CD14-positive monocyte (primary cell): ENCODE measurements at places on chromosomes 4 and X.
A peak's percentile ranks its signal among the peaks of the same experiment; 100 is the strongest.

GRCh38 chr4:10066206-10066605 lies 44.9 kb upstream of the SLC2A9 start:
- no peak for DNase-seq

DNA sequence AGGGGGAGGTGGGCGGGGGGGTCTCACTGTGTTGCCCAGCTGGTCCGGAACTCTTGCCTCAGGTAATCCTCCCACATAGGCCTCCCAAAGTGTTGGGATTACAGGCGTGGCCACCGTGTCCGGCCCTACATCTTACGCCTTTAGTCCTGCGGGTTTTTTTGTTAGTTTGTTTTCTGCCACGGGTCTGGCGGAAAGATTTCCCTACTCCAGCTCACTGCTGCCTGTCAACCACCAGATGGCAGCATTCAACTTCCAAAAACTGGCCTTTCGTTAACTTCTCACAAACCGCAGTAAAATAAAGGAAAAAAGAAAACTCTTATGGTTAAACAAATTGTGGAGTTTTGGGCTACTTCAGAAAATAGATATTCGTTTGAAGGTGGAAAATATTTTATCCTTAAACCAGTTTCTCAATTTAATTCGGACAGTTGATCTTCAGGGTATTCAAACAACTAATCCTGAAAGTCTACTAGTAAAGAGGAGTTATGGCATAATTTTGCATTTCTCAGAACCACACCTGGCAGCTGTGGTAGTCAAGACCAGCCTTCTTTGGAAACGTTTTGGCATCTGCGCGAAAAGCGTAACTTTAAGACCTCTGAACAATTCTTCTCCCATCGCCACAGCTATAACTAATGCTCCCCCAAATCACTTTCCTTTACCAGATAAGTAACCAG lies 41.1 kb downstream of the LUZP4 start:
- peak; percentile 41 for DNase-seq

- DNase-seq: no peak
Measured at GRCh38 chr4:82381661-82382296, 8.0 kb upstream of the HNRNPD start.

DNA sequence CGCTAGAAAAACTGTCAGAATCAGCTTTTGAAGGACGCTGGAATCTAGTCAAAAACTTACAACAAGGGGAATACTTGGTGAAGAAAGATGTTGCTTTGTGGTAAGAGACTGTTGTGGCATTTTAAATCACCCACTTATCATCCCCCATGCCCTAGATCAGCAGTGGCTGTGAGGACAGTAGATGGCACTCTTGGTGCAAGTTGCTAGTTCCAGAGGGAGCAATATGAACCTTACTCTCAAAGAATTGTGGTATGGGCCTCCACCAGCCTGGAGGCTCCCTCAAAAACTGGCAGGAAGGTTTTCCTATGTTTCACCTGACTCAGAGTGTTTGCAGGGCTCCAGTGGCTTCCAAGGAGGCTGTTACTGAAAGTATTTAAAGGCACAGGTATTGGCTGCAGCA lies 37.7 kb upstream of the SLC16A2 start:
- DNase-seq: no peak

GRCh38 chrX:47579537-47579936 lies 2.7 kb upstream of the TIMP1 start:
- peak; percentile 88 for DNase-seq

DNA sequence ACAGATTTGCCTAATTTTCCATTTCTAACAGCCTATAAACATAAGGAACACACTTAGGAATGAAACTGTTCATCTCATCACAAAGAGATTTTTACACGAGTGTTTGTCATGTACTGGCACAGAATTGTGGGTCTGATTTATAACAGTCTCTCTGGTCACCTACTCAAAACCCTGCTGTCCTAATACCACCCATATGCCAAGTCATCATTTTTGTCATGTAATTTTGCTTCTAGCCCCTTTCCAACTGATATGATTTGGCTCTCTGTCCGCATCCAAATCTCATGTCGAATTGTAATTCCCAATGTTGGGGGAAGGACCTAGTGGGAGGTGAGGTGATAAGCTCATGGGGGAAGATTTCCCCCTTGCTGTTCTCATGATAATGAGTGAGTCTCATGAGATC lies 284.1 kb upstream of the SLITRK2 start:
- DNase-seq: no peak

DNA sequence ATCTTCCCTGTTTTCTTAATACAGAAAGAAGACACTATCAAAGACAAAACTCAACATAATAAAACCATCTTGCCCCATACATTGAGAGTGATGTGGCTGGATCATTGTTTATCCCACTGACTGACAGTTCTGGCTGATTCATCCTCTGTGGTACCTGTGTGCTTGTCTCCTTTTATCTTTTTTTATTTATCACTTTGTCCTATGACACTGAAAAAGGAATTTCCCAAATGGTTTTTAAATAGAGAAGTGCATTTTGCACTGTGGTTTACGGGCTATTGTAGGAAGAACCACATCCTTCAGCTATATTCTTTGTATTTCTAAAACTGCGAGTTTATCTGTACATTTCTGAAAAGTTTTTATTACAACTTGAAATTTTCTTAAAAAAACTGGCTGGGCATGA lies 15.0 kb downstream of the TTC29 start:
- no peak for DNase-seq

GRCh38 chrX:31656013-31656412 lies 584.2 kb upstream of the FTHL17 start:
- no peak for DNase-seq

DNA sequence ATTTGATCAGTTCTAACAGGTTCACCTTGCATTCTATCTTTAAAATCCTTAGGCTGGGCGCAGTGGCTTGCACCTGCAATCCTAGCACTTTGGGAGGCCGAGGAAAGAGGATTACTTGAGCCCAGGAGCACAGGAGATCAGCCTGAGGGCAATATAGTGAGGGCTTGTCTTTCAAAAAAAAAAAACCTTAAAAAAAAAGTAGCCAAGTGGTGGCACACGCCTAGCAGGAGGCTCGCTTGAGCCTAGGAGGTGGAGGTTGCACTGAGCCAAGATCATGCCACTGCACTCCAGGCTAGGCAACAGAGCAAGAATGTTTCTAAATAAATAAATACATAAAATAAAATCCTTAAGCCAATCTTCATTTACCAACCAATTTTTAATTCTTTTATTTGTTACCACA lies 75.6 kb downstream of the PRSS12 start:
- DNase-seq: no peak

DNA sequence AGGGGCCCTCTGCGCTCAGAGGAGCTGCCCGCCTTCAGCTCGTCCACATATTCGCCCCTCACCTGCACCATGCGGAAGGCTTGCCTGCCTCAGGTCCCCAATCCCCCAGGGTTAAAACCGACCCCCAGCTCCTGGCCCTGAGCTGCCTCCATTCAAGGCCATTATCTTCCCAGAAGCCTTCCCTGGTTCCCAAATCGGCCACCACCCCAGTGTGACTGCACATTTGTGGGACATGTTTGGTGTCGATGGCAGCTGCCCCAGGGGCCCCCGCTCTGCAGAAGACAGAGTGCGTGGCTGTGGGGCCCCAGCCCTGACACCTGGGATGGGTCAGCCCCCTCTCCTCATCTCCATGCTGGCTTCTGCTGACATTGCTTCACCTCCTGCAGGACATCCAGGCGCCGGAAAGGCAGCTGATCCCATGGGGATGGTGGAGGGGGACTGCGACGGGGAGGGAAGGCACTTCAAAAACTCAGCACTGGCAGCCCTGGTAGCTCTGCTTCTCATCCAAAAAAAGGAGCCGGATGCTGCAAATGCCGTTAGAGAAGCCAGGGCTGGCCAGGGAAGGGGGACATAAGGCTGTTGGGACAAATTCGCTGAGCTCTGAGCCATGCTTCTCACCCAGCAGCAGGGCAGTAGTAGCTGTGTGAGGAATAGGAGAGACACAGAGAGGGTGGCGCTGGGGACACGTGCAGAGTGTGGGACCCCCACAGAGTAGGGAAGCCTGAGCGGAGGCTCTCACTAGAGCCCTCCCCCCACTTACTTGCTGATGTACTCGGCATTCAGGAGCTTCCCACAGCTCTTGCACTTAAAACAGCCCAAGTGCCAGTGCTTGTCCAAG lies 78.5 kb downstream of the ABLIM2 start:
- no peak for DNase-seq

- DNase-seq: no peak
Measured at GRCh38 chr4:81512001-81512756, 40.5 kb upstream of the RASGEF1B start.

DNA sequence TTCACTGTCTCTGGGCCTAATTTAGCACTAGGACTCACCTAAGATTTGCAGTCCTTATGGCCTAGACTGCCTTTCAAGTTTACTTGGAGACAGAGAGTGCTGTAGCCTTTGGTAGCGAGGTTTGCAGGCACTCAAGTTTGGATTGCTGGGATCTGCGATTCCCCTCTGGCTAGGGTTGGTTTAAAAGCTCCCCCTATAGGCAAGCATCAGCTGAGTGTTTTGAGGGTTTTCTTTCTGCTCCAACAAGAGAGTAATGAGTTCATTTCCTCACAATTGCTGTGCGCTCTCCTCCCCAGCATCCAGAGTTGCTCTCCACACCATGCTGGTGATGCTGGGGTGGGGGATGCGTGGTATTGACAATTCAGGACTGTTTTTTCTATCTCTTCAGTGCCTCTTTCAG lies 206.9 kb downstream of the GLUD2 start:
- no peak for DNase-seq

DNA sequence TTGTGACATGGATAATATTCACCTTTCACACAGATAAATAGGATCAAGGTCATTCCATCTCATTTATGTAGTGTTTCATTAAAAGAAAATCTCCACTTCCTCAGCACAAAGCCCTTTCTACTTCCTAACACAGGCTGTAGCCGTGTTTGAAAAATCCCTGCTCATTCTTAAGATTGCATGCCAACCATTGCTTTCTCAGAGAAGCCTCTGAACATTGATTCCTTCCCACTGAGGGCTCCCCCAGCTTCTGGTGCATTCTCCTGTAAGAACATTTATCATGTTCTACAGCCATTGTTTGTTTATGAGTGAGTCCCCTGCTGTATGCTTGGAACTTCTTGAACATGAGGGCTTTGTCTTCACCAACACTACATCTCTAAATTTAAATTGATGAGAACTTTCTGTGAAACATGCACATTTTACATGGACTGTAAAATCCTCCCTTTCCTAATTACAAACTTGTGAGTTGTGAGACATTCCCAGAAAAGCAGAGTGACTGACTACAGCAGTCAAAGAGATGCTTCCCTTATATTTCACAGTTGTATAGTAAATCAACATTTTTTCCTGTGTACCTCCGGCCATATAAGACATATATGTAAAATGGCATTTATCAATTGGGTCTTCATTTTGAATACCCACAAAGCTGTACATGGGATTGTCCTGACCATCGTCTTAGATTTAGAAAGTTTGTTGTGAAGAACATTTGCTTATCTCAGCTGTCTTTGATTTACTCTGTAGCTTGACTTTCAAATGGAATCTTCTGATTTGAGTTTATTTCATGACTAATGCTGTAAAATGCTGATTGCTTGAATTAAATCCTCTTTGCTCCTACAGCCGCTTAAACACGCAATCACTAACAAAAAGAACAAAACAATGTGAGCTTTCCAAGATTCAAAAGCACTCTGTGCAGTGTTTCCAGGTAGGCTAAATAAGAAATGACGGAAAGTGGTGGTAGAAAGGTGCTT lies 600.5 kb upstream of the SLIT2 start:
- DNase-seq: no peak

GRCh38 chrX:5449323-5449722 lies 779.3 kb downstream of the NLGN4X start:
- no peak for DNase-seq

DNA sequence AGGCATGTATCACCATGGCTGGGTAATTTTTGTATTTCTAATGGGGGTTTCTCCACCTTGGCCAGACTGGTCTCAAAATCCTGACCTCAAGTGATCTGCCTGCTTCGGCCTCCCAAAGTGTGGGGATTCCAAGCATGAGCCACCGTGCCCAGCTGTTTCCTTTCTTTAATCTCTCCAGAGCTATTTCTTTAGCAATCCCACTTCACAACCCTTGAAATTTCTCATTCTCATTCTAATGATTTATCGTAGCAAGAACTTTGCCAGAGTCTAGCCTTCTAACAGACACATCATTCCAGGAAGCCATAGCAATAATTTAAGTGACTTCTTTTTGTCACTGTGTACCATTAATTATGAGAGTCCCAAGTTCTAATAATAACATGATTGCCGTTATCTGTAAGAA lies 68.6 kb downstream of the RXFP1 start:
- no peak for DNase-seq

DNA sequence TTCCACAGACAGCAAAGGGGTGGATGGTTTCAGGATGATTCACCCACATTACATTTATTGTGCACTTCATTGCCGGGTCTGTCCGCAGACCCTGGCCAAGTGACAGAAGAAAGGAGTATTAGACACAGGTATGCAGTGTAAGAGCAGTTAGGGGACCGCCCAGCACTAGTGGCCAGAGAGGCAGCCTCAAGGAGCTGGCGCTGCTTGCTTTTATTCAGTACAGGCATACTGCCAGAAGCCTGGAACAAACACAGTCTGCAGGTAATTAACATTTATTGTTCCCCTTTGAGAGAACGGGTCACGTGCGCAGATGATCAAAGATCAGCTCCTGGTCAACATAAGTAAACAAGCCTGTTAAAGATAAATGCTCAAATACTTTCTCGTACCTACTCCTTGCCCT lies 1639.0 kb upstream of the IGFBP7 start:
- DNase-seq: no peak

DNA sequence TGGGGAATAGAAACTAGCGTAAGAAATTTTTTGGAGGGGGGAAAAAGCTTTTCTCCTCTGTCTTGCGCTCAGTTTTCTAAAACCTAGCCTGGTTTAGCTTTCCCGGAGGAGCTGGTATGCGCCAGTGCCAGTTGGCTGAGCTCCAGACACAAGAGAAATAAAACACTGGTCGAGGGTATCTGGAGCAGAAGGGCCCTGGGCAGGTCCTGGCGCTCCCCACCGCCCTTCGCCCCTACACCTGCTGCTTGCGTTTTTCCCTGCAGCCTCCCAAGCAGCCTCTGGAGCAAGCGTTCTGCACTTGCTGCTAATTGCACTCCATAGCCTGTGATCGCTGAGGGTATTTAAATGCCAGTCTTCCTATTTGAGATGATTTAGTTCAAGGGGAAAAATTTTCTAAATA lies 816 bp downstream of the EREG start:
- peak; percentile 36 for DNase-seq

GRCh38 chr4:158714937-158715336 lies 8.3 kb downstream of the PPID start:
- DNase-seq: peak; percentile 60

GRCh38 chr4:104616401-104616820 lies 121.7 kb upstream of the CXXC4 start:
- no peak for DNase-seq

DNA sequence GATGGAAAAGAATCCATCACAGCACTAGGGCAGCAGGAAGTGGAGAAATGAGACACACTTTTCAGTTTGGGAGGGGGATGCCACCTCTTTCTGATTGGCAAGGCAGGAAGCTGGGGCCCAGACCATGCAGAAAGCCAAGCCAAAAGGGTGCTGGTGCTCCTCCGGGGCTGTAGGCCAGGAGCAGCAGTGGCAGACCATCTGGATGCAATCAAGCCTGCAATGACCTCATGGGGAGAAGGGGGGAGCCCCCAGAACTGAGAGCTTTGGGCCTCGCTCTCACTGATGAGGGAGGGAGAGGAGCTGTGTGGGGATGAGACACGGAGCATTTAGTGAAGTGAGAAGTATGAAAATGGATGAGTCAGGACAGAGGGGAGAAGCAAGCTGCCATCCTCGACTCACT lies 141.3 kb upstream of the NALF2 start:
- DNase-seq: no peak

GRCh38 chr4:37964734-37965457 lies 4.7 kb downstream of the PTTG2 start:
- no peak for DNase-seq
